ENCODE measurements at places on chromosomes 16 and 17. TPM values are rescaled to one million over a fixed set of nuclear protein-coding genes. Genes with fewer than 3 reads are reported as not detected.

LSM12 gene
- 12.0 TPM for polyA plus RNA-seq

MYH10 gene
- 61.1 TPM for polyA plus RNA-seq

CCDC144A gene
- polyA plus RNA-seq = 2.4 TPM

QPRT gene
- 2.7 TPM for polyA plus RNA-seq

KRTAP4-6 gene
- polyA plus RNA-seq = not detected

TANGO6 gene
- polyA plus RNA-seq = 9.5 TPM

CCL14 gene
- not detected for polyA plus RNA-seq

RSKR gene
- polyA plus RNA-seq = 45.7 TPM

ALDH3A1 gene
- not detected for polyA plus RNA-seq

TBC1D3G gene
- polyA plus RNA-seq = not detected

ICAM2 gene
- not detected for polyA plus RNA-seq

MT1F gene
- 1.8 TPM for polyA plus RNA-seq

NLRC3 gene
- 0.57 TPM for polyA plus RNA-seq

SUPT4H1 gene
- 84.2 TPM for polyA plus RNA-seq

TP53TG3B gene
- not detected for polyA plus RNA-seq

MT1E gene
- not detected for polyA plus RNA-seq

ARL5C gene
- not detected for polyA plus RNA-seq

FASN gene
- 31.5 TPM for polyA plus RNA-seq

GSG1L gene
- not detected for polyA plus RNA-seq

ORC6 gene
- polyA plus RNA-seq = 26.8 TPM

TSPOAP1 gene
- 125 TPM for polyA plus RNA-seq

RAB37 gene
- polyA plus RNA-seq = not detected

IGF2BP1 gene
- polyA plus RNA-seq = 13.0 TPM

TNRC6A gene
- polyA plus RNA-seq = 37.9 TPM

CCDC40 gene
- polyA plus RNA-seq = 15.0 TPM

STX8 gene
- 78.3 TPM for polyA plus RNA-seq

PRR14 gene
- polyA plus RNA-seq = 23.3 TPM

KRT33B gene
- not detected for polyA plus RNA-seq

CLEC10A gene
- polyA plus RNA-seq = not detected

SPATA32 gene
- polyA plus RNA-seq = not detected

ATP2C2 gene
- polyA plus RNA-seq = not detected

PPY gene
- not detected for polyA plus RNA-seq

NDRG4 gene
- polyA plus RNA-seq = 507 TPM

SHCBP1 gene
- polyA plus RNA-seq = 0.54 TPM

NDUFAB1 gene
- polyA plus RNA-seq = 428 TPM

SLC16A6 gene
- 15.6 TPM for polyA plus RNA-seq

ANKRD40CL gene
- polyA plus RNA-seq = not detected

ABAT gene
- polyA plus RNA-seq = 132 TPM

NACA2 gene
- not detected for polyA plus RNA-seq

KRTAP2-3 gene
- polyA plus RNA-seq = not detected

BIRC5 gene
- 2.3 TPM for polyA plus RNA-seq

RILP gene
- 7.5 TPM for polyA plus RNA-seq

ENKD1 gene
- polyA plus RNA-seq = 36.6 TPM

CNEP1R1 gene
- polyA plus RNA-seq = 44.2 TPM

HBM gene
- polyA plus RNA-seq = not detected

GEMIN4 gene
- 3.6 TPM for polyA plus RNA-seq

NEUROD2 gene
- polyA plus RNA-seq = not detected

SCGB1C2 gene
- not detected for polyA plus RNA-seq

TERB1 gene
- polyA plus RNA-seq = not detected

CCDC200 gene
- polyA plus RNA-seq = not detected

OR1F1 gene
- polyA plus RNA-seq = 2.5 TPM

PPM1E gene
- polyA plus RNA-seq = 39.5 TPM

MYH2 gene
- polyA plus RNA-seq = 0.04 TPM

CPHXL2 gene
- polyA plus RNA-seq = not detected

MARCHF10 gene
- 0.27 TPM for polyA plus RNA-seq

KRT12 gene
- polyA plus RNA-seq = not detected

CSH1 gene
- polyA plus RNA-seq = not detected

Data from neural cell (in vitro differentiated cells).